ENCODE measurements at places on chromosomes 7 and 10.

DNA sequence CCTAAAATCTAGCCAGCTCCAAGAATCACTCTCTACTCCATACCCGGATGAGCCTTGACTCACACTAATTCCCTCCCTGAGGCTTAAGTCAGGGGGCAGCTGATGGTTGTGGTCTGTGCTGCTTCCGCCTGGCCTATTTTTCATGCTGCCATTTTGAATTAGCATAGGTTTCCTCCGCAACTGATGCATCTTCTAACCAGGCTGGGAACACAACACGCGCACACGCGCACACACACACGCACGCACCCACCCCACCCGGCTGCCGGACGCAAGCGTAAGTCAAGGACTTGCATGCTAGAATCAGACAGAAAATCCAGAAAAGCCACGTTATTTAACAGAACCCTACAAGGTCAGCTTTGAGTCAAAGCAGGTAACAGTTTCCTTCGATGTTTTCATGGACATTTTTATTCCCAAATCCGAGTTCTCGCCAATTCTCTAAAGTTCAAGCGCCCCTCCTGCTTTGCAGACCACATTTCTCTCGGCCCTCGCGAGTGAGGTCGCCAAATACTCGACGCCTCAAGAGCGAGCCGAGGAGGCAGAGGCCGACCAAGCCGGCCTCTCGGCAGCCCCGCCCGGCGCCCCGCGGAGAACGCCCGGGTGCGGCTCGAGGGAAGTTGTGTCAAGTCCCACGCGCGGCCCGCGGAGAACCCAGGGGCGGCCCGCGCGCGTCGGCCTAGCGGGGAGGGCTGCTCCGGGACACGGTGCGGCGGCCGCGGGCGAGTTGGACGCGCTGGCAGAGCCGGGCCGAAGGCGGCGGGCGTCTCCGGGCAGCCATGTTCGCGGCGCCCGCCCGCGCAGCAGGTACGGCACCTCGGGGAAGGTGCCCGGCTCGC lies 961 bp downstream of the SCRN1 start:
- peak; percentile 27 for DNase-seq

DNA sequence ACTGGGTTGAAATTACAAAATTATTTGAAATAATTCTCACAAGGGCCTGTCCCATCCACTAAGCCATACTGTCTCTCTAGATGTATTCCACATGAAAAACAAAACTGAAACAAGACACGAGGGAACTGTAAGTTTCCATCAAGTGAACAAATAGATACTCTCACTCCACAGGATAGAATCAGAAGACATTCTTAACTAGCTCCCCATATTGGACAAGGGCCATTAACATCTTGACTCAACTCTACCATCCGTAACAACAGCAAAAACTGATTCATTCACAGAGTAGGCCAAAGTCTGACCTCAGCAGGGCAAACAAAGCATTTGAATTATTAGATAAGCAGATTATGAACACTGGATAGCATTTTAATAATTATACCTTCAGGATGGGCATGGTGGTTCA lies 29.1 kb downstream of the UBE2H start:
- no peak for DNase-seq

DNA sequence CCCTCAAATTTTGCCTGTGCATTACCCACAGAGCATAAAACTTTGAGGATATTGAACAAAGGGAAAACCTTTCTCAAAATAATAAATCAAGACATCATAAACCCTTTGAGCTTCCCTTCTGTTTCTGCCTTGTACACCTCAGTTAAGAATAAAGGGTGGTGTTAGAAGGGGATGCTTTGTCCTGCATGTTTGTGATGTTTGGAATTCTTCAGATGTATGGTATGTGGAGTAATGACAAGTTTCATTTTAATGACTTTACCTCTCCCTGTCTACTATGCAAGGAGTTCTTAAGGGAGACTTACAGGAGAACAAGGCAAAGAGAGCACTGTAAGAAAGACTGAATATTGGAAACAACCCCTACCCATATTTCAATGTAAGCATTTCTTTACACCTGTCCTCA lies 99.2 kb downstream of the HECW1 start:
- DNase-seq, result no peak

GRCh38 chr10:73039635-73040034 lies 57.0 kb downstream of the P4HA1 start:
- DNase-seq, result no peak

GRCh38 chr7:105674200-105674920 lies 93.1 kb upstream of the EFCAB10 start:
- no peak for DNase-seq

DNA sequence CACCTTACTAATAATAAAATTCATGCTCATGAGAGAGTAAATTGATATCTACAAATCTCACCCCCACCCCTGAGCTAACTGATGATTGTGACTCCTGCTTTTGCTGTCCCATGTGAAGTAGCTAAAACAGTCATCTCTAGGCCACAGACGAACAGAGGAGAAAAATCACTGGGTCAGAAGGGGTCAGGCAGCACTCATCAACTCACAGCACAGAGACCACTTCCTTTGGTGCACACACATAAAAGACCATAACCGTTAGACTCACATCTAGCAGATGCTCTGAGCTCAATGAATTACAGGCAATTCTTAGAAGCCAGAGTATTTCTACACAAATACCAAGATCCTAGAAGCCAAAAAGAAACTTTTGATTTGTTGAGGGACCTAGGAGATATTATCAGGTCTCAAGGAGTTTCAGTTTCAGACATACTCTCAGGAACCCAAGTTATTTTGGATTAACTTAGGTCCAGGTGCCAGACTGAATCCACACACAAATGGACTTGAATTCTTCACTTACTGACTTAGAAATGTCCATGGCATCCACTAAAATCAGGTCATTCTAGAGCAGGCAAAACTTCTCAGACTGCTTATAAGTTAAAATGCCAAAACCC lies 65.0 kb upstream of the TES start:
- DNase-seq, result no peak

DNA sequence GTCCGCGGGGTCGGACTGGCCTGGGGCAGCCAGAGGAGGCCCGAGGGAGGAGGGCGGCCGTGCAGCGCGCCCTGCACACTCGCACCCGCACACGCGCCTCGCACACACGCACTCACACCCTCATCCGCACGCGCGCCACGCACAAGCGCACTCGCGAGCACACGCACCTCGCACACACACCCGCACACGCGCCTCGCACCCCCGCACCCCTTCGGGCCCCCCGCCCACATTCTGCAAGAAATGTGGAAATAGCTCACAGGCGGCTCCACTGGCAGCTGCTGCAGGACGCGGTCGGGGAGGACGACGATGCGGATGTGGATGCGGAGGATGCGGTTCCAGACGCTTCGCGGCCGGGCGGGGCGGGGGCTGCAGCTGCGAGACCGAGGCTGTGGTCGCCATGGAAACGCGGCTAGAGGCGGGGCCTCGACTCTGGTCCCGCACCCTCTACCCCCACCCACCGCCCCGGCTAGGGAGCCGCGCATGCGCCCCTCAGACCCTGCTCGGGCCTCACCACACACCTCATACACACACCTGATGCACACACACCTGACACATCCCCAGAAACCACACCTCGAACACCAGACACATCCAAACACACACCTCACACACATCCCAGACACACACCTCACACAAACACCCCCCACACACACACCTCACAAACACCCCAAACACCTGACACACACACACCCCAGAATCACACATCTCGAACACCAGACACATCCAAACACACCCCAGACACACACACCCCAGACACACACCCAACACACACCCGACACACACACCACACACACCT lies at the start of gene CALY:
CALY (minus strand) TSS at position 320 of the 793 bp plus-strand sequence. CDS start 7,907 bp downstream, outside the sequence.
- DNase-seq, result peak; percentile 66

DNA sequence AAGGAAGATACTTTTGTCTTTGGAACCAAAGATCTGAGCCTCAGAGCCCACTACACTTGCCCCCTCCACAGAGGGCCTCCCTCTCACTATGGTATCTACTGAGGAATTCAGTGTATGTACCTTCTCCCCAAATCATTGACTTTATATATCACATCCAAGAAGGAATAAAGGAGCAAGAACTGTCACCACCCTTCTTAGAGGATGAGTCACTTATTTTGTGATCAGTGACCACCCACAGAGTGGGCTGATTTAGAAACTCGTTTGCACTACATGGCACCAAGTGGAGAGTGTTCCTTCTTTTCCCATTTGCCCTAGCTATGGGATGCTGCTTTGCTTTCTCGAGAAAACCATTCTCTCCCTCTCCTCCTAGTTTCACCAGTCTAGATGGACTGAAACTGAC lies 5.7 kb downstream of the TMEM243 start:
- DNase-seq, result no peak

DNA sequence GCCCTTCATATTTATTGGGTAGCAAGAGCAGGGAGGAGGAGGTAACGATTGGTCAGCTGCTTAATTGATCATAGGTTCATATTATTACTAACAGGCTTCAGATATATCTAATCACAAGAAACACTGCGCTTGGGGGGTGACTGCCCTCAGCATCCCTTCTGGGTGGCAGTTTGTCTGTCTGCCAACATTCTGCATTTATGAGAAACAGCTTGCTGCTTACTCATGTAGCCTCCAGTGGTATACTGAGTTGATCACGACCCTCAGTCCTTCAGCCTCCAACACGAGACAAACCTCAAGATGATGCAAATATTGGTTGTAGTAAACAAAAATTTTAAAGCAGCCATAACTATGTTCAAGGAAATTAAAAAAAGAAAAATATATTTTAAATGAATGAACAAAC lies 657.8 kb upstream of the PHF14 start:
- DNase-seq, result no peak

DNA sequence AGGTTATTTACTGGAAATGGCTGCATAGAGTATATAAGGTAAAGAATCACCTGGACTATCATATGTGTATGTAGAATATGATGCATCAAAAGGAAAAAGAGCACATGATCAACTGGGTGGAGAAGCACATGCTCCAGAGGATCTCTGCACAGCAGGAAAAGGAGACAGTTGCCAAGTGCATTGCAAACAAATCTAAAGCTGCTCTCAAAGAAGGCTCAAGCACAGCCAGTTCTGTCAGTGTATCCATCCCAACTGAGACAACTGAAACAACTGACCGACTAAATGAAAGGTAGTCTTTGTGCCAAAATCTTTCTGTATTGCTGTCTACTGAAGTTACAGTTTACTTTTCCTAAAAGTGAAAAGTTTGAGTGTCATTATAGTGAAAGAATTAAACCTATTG lies 83.2 kb upstream of the SGCE start:
- no peak for DNase-seq

DNA sequence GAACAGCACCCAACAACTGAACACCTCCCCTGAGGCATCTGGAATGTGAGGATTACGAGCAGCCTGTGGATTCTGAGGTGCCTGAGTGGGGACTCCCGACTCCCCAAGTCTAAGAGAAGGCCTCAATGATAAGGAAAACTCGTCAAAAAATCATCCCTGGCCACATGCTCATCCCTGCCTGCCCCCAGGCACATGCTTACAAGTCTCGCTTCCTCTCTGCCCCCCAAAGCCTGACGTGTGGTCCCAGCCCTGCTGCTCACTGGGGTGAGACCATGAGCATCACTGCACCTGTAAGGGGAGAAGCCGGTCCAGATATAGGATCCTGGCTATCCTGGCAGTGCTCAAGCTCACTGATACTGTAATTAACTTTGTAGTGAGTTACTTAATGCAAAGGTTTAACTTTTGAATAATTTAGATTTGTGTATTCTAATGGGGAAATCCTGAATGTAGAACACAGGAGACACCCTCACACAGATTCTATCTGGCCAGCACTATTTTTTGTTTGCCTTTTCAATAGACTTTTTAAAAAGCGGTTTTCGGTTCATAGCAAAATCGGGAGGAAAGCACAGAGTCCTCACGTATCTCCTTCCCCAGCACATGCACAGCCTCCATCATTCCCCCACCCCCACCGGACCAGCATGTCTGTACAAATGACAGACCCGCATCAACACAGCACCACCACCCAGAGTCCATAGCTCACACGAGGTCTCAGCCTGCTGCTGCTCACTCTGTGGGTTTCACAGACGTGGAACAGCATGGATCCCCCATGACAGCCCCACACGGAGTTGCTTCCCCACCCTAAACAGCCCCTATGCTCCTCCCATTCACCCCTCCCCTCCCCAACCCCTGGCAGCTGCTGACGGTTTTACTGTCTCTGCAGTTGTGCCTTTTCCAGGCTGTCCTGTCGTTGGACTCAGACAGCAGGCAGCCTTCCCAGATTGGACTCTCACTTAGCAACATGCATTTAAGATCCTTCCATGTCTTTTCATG lies 167.9 kb downstream of the DIP2C start:
- peak; percentile 44 for DNase-seq

- no peak for DNase-seq
Observed at GRCh38 chr7:14639801-14640200, 262.8 kb downstream of the DGKB start.
